Head of caudate nucleus (tissue), 42 donors: ENCODE measurements at places on chromosomes 2 and 18.

- peak; percentile 76 for DNase-seq
Observed at GRCh38 chr2:71545572-71546274, 92.4 kb downstream of the DYSF start.

DNA sequence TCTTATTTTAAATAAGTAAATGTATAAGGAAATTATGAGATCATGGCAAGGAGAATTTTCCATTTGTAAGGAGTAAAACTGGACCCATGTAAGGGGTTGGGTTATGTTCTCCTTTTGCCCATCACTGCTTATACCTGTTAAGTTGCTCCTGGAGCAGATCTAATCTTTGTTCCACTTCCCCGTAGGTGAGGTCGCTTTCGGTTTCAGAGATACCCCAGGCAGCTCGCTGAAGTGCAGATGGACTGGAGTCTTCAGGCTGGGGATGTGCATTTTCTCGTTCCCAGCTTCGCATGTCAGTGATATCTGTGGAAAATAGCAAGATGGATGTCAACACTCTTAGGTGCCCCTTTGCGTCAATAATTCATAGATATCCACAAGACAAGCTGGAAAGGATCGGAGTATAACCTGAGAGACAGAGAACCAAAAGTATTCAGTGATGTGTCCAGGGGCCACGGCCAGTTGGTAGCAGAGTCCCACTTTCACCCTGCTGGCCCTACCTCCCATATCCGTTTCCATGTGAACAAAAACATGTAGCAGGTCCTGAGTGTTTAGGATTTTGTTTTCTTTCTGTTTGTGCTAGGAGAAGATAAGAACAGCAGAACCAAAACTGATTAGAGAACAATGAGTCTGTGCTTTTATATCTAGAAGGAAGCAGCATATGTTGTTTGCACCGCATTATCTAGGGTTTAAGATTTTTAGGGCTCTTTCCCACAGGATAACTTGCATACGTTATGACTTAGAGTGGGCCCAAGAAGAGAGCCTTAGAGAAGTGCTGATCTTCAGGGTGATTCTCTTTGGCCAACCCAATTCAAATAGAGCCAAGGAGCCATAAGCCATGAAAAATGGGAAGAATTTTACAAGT is 36.0 kb downstream of the GCA start:
- DNase-seq: no peak

GRCh38 chr2:173118395-173118794 is 42.7 kb downstream of the MAP3K20 start:
- DNase-seq: no peak

DNA sequence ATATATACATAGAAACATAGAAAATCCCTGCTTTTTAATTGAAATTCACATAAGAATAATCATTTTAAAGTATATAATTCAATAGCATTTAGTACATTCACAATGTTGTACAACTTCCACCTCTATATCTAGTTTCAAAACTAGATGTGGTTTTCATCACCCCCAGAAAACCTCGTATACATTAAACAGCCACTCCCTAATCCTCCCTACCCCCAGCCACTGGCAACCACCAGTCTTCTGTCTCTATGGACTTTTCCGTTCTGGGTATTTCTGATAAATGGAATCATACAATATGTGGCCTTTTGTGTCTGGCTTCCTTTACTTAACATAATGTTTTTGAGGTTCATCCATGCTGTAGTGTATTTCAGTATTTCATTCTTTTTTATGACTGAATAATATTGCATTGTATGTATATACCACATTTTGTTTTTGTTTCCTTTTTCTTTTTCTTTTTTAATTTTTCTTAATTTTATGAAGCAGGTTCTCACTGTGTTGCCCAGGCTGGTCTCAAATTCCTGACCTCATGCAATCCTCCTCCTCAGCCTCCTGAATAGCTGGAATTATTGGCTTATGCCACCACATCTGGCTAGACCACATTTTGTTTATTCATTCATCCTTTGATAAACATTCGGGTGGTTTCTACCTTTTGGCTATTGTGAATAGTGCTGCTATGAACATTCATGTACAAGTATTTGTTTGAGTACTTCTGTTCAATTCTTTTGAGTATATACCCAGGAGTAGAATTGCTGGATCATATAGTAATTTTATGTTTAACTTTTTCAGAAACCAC is 50.6 kb upstream of the RNF152 start:
- no peak for DNase-seq

GRCh38 chr2:96316999-96317398 is 8.1 kb upstream of the ITPRIPL1 start:
- DNase-seq: no peak
